Central memory CD8-positive, alpha-beta T cell (primary cell): ENCODE measurements at places on chromosomes 4 and X.
A peak's percentile ranks its signal among the peaks of the same experiment; 100 is the strongest.

- DNase-seq = peak; percentile 62
These were observed 80.7 kb downstream of the GPRIN3 start for GRCh38 chr4:89226665-89227574.

DNA sequence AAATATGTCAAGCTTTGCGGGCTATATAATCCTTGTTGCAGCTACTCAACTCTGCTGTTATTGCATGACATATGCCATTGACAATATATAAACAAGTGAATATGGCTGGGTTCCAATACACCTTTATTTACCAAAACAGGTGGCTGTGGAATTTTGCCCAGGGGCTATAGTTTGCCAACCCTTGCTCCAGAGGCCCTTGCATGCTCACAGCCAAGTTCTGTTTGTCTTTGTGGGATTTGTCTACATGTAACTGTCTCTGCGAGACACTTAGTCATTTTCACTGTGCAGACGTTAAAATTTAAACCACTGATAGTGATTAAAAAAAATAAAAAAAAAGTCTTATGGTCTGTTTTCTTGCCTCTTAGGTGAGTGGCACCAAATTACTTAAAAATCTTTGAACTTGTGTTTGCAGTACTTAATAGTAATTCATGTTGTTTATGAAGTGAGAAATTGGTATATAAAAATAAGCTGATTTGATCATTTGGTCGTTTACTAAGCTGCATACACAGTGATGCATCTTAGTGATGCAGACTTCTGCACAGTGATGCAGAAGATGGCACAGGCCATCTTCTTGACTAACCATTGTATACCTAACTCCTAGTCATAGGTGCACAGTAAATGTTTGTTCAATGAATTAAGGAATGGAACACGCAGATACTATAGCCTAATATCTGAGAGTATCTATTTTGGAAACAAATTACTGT, 170.9 kb downstream of the FRMPD4 start:
- no peak for DNase-seq

- no peak for DNase-seq
These were observed 88.6 kb upstream of the WDR1 start for GRCh38 chr4:10205223-10205622.

- no peak for DNase-seq
These were observed 187.1 kb downstream of the MGST2 start for GRCh38 chr4:139852612-139853269.

- DNase-seq = no peak
These were observed 8.1 kb upstream of the SMS start for GRCh38 chrX:21932292-21933002.

GRCh38 chrX:135393051-135393450, 28.7 kb upstream of the SMIM10L2A start:
- no peak for DNase-seq

GRCh38 chr4:83605210-83605609, 69.3 kb downstream of the GPAT3 start:
- no peak for DNase-seq

DNA sequence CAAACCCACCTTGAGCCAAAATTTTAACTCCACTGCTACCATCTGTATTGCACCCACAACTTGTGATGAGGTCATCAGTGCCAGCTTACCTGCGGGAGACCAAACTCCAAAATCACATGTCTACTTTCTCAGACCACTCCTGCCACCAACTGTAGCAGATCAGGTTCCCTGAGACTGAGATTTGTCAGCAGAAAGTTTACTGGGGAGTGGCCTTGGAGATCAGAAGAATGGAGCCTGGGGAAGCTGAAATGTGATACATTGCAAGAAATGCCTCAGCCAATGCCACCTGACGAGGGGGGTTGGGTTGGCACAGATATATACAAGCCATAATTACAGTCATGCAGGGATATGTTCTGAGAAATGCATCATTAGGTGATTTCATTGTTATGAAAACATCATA, 19.1 kb downstream of the HAUS3 start:
- DNase-seq = no peak

DNA sequence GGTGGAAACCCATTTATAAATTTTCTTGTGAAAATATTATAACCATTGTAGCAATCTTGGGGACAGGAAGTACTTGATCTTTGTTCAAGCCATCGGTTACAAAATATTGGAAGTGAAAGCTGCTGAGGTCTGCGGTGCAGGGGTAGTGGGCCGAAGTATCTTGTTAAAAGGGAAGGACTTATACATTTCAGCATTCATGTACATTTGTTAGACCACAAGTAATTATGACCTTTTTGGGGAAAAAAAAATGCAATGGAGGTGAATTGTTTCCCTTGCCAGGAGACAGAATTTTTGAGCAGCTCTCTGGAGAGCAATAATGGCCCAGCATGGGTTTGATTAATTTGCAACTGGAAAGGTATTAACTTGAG, 121.3 kb downstream of the EGF start:
- DNase-seq = no peak

- no peak for DNase-seq
These were observed 51.6 kb downstream of the KIT start for GRCh38 chr4:54709400-54709799.

GRCh38 chr4:55255179-55255578, 90.9 kb upstream of the SRD5A3 start:
- DNase-seq = no peak

DNA sequence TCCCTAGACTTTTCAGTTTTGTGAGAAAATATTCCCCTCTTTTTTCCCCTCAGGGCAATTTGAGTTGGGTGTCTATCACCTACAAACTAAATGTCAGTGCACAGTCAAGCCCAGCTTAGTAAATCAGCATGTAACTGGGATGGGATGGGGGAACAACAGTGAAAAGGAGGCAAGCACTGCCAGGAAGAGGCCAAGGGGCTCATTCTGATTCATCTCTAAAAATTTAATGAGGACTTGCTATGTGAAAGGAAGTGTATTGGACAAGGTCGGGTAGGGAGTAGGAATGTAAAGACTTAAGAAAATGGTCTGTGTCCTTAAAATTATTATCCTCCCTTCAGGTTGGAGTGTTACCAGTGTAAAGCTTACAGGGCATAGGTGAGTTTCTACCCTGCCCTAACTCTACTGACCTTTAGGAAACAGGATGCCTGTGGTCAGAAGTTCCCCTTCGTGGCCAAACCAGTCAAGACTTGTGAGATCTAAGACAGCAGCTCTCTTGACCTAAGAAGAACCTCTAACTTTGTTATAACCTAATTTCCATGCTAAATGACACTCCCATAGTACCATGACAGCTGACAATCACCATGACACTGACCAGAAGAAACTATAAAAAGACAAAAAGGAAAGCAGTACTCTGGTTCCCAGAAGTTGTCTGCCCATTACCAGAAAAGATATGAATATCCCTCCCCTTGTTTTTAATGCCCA, 194.4 kb upstream of the LDB2 start:
- no peak for DNase-seq

GRCh38 chrX:148613636-148614035, 113.2 kb downstream of the AFF2 start:
- no peak for DNase-seq

- DNase-seq = no peak
These were observed 10.7 kb upstream of the PDHA1 start for GRCh38 chrX:19332983-19333382.

- no peak for DNase-seq
These were observed 2.9 kb upstream of the SH3BP2 start for GRCh38 chr4:2789793-2790582.

DNA sequence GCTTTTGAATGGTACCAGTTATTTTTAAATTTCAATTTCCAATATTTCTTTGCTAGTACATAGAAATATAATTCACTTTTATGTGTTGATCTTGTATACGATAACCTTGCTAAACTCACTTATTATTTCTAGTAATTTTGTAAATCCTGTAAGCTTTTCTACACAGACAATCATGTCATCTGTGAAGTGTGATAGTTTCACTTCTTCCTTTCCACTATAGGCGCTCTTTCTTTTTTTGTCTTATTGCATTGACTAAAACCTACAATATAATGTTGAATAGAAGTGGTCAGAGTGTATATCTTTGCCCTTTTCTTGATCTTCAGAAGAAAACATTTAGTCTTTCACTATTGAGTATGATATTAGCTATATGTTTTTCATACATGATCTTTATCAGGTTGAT, 76.6 kb downstream of the ZNF182 start:
- no peak for DNase-seq

GRCh38 chr4:476501-476900, 22.5 kb downstream of the ZNF721 start:
- no peak for DNase-seq

- DNase-seq = no peak
These were observed 24.4 kb downstream of the FAT1 start for GRCh38 chr4:186699298-186699697.

DNA sequence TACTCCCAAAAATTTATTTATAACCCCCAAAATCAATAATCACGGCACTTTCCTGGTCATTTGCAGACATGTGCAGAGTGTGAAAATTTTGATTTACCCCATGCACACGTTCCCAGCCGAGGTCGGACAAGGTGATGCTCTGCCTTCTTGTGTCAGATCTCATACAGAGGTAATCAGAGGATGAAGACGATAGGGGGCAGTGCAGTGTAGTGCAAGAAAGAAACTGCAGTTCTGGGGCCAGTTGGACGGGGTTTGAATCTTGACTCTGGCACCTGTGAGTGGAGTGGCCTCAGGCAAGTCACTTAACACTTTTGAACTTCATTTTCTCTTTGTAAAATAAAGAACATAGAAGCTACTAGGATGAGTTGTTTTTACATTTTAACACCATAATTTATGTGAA, 88.4 kb downstream of the FRMPD3 start:
- DNase-seq = no peak

- DNase-seq = no peak
These were observed 664 bp downstream of the MED12 start for GRCh38 chrX:71118985-71119535.

- DNase-seq = no peak
These were observed 32.6 kb downstream of the RELL1 start for GRCh38 chr4:37653601-37654000.

DNA sequence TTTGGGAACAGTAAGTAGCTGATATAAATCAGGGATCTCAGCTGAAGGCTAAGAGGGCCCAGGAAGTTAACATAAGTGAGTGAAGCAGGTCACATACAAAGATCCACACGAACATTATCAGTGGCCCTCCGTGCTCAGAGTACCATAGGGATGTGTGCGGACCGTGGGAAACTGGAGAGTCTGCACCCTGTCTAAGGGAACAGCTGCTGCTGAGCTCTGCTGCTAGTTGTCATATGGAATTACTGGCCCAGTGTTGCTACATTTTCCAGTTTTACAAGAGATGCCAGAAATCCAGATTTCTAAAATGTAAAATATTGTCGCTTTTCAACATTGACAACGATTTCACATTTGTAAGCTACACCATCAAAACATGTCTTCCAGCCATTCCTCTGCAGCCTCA, 90.5 kb downstream of the RTL5 start:
- DNase-seq = no peak

GRCh38 chr4:15341733-15342300, 86.0 kb upstream of the C1QTNF7 start:
- no peak for DNase-seq

- DNase-seq = no peak
These were observed 8.2 kb downstream of the SLC38A5 start for GRCh38 chrX:48461830-48462229.

GRCh38 chrX:153926552-153926857, 441 bp upstream of the ARHGAP4 start:
- no peak for DNase-seq

DNA sequence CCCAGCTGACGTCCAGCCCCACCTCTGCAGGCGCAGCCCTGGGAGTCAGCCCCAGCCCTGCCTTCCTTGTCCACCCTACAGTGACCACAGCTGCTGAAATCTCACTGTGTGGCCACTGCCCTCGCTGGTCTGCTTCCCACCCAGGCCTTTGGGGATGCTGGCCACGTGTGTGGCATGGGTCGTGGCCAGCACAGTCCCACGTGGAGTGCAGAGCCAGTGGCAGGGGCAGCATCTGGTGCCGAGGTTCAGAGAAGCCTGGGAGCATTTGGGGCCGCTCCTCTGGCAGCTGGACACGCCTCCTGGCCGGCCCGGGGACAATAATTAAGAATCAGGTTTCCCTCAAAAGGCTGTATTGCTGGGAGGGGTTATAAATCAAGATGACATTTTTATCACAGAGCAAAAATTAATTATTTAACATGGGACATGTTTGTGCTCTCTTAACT, 92.1 kb downstream of the HMX1 start:
- DNase-seq = no peak

DNA sequence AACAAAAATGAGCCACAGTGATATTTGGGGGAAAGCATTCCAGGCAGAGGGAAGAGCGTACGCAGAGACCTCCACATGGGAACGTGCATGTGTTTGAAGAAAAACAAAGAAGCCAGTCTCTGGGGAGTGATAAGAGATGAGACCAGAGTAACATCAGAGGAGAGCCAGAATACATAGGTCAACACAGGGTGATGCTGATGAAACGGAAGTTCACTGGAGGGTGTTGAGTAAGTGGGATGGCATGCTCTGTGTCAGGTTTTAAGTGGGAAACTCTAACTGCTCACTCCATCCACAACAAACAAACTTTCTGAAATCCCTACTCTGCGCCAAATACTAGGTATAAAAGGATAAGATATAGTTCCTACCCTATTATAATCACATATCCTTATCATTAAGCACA, 110.0 kb downstream of the ARHGAP6 start:
- no peak for DNase-seq

- DNase-seq = no peak
These were observed 13.4 kb upstream of the SRPX start for GRCh38 chrX:38233891-38234667.

GRCh38 chr4:154593868-154594267, 3.3 kb upstream of the FGA start:
- no peak for DNase-seq

GRCh38 chrX:70998411-70999027, 67.6 kb upstream of the SLC7A3 start:
- no peak for DNase-seq

DNA sequence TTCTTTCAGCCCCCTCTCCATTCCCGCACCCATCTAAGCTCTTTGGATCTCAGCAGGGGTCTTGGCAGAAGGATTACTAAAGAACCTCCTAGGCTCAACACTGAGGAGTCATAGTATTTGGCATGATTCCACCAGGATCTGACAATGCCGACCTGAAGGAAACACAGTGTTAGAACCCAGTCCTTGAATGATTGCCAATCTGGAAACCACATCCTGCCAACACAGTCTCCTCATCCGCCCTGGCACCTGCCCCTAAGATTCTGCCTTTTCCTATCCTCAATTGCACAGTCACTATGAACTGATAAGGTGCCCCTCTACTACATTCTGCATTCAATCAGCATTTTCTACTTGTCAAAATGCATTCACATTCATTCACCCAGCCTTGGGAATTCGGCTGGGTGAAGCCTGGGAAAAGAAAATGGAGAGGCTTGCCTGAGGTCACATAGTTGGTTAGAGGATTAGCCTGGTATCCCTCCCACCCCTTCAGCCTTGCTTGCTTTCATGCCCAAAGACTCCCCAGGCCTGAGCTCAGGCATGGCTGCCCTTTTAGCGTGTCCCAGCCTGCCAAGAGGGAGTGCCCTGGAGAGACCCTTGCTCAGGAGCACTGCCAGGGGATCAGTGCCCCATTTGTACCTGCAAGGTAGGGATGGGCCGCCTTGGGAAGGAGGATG, 2.2 kb upstream of the CLDN2 start:
- DNase-seq = no peak
